ENCODE measurements at places on chromosomes 5 and 9. TPM values are rescaled to one million over a fixed set of nuclear protein-coding genes. Genes with fewer than 3 reads are reported as not detected.

Gene PDCD1LG2
- 2.2 TPM for total RNA-seq

Gene TSSK1B
- not detected for total RNA-seq

Gene GABRA1
- total RNA-seq = not detected

DNA sequence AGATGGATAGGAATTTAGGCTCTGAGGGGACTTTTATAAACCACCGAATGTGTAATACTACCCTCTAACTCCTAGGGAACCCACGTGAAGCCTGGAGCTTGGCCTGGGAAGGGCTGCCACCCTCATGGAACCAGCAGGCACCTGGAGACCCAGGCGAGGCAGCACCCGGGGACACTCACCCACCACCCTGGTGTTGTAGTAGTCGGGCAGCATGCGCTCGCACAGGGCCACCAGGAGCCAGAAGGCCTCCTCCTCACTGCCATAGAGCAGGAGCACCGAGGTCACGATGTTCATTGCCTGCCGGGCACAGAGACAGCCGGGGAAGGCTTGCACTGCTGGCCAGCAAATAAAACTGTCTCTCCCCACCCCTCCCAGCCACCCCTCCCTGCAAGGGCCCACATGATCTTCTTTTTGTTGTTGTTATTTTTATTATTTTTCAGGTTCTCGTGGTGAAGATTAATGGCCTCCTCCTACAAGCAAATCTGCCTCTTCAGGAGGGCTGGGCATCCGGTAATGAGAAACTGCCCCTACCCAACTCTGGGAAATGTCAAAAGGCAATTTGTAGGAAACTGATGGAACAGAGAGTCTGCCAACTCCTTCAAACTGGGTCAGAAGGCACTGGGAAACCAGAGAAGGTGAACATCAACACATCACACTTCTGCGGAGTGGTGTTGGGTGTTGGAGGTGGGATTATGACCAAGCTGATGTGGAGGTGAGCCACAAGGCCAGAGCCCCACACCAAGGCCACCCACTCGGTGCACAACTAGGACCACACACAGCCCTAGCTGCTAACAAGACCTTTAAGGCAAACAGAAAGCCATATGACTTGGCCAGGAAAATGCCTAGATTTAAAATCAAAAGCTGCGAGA lies 17.4 kb upstream of the MRNIP start:
- no peak for DNase-seq

DNA sequence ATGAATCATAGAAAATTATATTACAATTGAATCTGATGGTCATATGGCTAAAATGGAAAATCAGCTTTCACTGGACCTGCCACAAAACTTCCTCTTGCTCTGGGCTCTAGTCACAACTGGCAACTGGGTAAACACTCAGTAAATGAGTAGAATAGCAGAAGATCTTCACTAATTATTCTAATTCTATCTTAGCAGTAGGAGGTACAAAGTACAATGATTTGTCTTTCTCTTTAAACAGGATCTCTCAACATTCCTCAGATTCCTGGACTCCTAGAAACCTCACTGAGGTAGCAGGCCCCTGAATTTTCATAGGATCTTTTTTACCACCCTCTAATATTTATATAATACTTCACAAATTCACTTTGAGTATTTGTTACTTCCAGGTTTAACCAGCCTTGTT lies 239.9 kb upstream of the SMARCA2 start:
- no peak for DNase-seq

GRCh38 chr5:69084195-69084594 lies 9.6 kb upstream of the SLC30A5 start:
- DNase-seq = no peak

Measured in activated CD4-positive, alpha-beta T cell treated with anti-CD3 and anti-CD28 coated beads, Interleukin-2, amount 10 ng/mL, durations not matched to agents 7 days and 5 days (primary cell).